Transverse colon (tissue), 4 donors: ENCODE measurements at places on chromosomes 2 and 18. TPM values are rescaled to one million over a fixed set of nuclear protein-coding genes. Genes with fewer than 3 reads are reported as not detected.

FABP1 gene
- 1,053 TPM for total RNA-seq

- peak; percentile 68 for DNase-seq
These were observed 84.6 kb downstream of the NRP2 start for GRCh38 chr2:205766779-205767359.

- peak; percentile 56 for DNase-seq
These were observed 179.3 kb downstream of the GLI2 start for GRCh38 chr2:120914839-120915521.

- no peak for DNase-seq
These were observed 11.4 kb upstream of the CNDP1 start for GRCh38 chr18:74522635-74523548.

DNA sequence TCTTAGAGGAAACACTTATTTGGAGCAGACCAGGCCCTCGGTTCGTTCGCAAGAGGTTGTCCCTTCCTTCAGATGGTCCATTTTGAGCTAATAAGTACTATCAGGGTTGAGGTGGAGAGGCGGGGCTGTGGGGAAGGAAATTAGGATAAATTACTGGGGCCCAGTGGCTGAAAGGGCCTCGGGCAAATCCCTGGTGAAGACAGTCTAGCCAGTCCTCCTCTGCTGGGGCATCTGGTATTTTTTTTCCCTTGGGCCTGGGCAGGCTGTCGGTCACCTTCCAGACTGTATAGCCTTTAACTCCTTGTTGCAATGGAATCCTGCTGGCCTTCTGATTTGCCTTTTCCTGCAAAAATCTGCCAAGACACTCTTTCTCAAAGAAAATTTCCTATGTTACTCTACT lies 1.7 kb upstream of the MYO3B start:
- no peak for DNase-seq
